ENCODE measurements at places on chromosomes 12 and 14. TPM values are rescaled to one million over a fixed set of nuclear protein-coding genes. Genes with fewer than 3 reads are reported as not detected.

GRCh38 chr12:24407884-24408283, 458.4 kb upstream of the SOX5 start:
- no peaks in the 10 kb centered on the region for H3K27me3 ChIP-seq
- peak overlapping the region; percentile 42 for H3K27ac ChIP-seq
- H3K4me1 ChIP-seq, result peaks cover 12% of the 10 kb centered on the region
- no peak overlapping the region for H3K4me3 ChIP-seq
- peak; percentile 51 for DNase-seq
- no peaks in the 10 kb centered on the region for H3K36me3 ChIP-seq

DNA sequence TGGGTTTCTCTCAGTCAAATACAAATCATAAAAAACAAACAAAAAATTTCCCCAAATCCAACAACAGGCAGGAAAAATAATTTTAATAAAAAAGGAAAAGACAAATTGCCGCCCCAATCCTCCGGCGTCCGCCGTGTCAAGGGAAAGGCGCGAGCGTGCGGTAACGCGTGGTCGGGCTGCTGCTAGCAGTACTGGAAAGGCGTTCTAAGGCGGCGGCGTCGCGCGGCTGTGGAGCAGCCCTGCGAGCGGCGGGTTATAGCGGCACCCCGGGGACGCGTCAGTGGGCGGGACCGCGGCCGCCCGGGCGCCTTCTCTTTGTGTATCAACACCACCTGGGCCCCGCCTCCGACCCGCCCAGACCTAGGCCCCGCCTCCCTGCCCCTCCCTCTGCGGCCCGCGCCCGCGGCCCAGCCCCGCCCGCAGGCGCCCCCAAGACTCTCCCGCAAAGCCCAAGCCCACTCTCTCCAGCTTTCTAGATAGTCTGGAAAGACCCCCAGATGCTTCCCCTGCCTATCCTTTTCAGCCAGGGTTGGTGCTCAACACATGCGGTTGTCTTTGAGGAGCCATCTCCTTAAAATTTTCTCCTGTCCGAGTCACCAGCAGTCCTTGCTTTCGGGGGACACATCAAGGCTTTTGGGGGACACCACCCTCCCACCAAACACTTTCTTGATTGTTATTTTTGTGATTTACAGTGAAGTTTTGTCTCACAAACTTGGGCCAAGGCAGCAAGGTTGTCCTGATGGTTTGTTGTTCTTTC, at the start of gene SLC38A2:
SLC38A2 (minus strand) TSS at position 230 of the 757 bp plus-strand sequence. CDS start 1,480 bp downstream, outside the sequence.
- H3K36me3 ChIP-seq, result peaks cover 8% of the 10 kb centered on the region
- H3K4me3 ChIP-seq, result peak within 1 kb of the TSS; percentile 83
- DNase-seq, result peak; percentile 96
- peak within 1 kb of the TSS; percentile 100 for H3K27ac ChIP-seq
- peaks cover 45% of the 10 kb centered on the region for H3K4me1 ChIP-seq

Gene SLC7A7
- total RNA-seq, result 380 TPM

GRCh38 chr14:99055816-99056215, 216.2 kb downstream of the BCL11B start:
- H3K36me3 ChIP-seq, result no peaks in the 10 kb centered on the region
- no peaks in the 10 kb centered on the region for H3K27me3 ChIP-seq
- no peaks in the 10 kb centered on the region for H3K4me1 ChIP-seq
- no peak overlapping the region for H3K4me3 ChIP-seq
- DNase-seq, result no peak

Gene GSG1
- not detected for total RNA-seq

DNA sequence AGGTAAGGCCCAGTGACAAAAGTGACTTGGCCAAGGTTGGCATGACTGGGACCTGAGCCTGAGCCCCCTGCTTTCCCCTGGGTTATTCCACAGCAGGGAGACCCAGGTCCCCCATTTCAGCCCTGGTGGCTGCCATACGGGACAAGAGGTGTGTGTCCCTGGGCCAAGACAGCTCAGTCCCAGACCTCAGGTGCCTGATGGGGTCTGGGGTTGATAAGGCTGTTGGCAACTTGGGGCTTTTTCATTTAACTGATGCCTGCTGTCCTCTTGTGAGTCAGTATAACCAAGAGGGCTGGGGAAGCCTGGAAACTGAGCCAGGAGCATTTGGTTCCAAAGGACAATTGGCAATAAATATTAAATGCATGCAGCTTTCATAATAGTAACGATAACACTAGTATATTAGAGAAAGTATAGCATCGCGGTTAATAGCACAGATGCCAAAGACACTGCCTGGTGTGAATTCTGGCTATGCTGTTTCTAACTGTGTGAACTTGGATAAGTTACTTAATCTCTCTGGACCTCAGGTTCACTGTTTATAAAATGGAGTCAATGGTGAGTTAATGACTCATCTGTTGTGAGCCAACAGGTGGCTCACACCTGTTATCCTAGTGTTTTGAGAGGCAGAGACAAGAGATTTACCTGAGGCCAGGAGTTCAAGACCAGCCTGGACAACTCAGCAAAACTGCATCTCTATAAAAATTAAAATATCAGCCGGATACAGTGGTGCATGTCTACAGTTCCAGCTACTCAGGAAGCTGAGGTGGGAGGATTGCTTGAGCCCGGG, 898 bp downstream of the SDSL start:
- peak overlapping the region; percentile 33 for H3K4me3 ChIP-seq
- H3K27ac ChIP-seq, result no peak overlapping the region
- H3K36me3 ChIP-seq, result no peaks in the 10 kb centered on the region

DNA sequence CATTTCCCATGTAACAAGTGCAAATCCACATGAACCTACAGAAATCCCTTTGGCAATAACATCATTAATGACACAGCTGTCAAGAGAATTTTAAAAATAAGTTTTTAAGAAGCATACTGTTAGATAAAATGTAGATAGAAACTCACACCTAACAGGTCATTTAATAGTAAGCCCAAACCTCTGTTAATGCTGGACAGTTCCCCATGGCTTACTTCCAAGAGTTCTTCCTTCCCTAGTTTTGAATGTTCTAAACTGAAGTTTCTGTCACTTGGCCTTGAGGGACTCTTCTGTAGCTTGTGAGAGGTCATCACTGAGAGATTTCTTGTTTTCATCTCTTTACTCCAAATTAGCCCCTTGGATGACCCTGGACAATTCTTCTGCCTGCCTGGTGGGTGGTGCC, 22.7 kb downstream of the OTX2 start:
- no peaks in the 10 kb centered on the region for H3K36me3 ChIP-seq
- no peaks in the 10 kb centered on the region for H3K27me3 ChIP-seq
- H3K4me3 ChIP-seq, result no peak overlapping the region
- DNase-seq, result no peak
- H3K4me1 ChIP-seq, result no peaks in the 10 kb centered on the region
- no peak overlapping the region for H3K27ac ChIP-seq

GRCh38 chr14:73816393-73816816, 35.2 kb upstream of the PTGR2 start:
- no peak overlapping the region for H3K27ac ChIP-seq
- no peaks in the 10 kb centered on the region for H3K4me1 ChIP-seq
- H3K27me3 ChIP-seq, result no peaks in the 10 kb centered on the region
- DNase-seq, result no peak
- no peak overlapping the region for H3K4me3 ChIP-seq
- H3K36me3 ChIP-seq, result no peaks in the 10 kb centered on the region

GRCh38 chr12:110760204-110760609, 17.5 kb upstream of the PPP1CC start:
- no peak overlapping the region for H3K4me3 ChIP-seq
- H3K4me1 ChIP-seq, result no peaks in the 10 kb centered on the region
- no peaks in the 10 kb centered on the region for H3K36me3 ChIP-seq
- DNase-seq, result no peak
- H3K27me3 ChIP-seq, result no peaks in the 10 kb centered on the region

Gene ACOT4
- total RNA-seq, result 3.2 TPM

Gene WIF1
- total RNA-seq, result not detected

Gene HNRNPC
- 536 TPM for total RNA-seq

Gene MYF6
- not detected for total RNA-seq

GRCh38 chr12:56079723-56080555, at the start of gene ERBB3:
Gene ERBB3, plus strand, starts transcription at chr12:56080165. Its CDS starts 136 bp downstream, at chr12:56080301.
- DNase-seq, result peak; percentile 92
- peaks cover 11% of the 10 kb centered on the region for H3K36me3 ChIP-seq
- peaks cover 24% of the 10 kb centered on the region for H3K4me1 ChIP-seq
- H3K4me3 ChIP-seq, result peak within 1 kb of the TSS; percentile 74

Gene GUCY2C
- total RNA-seq, result 4.4 TPM

Gene PARPBP
- total RNA-seq, result 30.4 TPM

Measured in Caco-2 (cell line).